ENCODE measurements at places on chromosomes 7 and 10.

GRCh38 chr7:47693216-47693615 lies 111.3 kb upstream of the TNS3 start:
- DNase-seq: no peak

DNA sequence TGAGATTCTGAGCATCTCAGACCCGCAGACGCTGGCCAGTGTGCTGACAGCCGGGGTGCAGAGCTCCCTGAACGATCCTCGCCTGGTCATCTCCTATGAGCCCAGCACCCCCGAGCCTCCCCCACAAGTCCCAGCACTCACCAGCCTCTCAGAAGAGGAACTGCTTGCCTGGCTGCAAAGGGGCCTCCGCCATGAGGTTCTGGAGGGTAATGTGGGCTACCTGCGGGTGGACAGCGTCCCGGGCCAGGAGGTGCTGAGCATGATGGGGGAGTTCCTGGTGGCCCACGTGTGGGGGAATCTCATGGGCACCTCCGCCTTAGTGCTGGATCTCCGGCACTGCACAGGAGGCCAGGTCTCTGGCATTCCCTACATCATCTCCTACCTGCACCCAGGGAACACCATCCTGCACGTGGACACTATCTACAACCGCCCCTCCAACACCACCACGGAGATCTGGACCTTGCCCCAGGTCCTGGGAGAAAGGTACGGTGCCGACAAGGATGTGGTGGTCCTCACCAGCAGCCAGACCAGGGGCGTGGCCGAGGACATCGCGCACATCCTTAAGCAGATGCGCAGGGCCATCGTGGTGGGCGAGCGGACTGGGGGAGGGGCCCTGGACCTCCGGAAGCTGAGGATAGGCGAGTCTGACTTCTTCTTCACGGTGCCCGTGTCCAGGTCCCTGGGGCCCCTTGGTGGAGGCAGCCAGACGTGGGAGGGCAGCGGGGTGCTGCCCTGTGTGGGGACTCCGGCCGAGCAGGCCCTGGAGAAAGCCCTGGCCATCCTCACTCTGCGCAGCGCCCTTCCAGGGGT lies 703 bp downstream of the RBP3 start:
- DNase-seq: no peak

DNA sequence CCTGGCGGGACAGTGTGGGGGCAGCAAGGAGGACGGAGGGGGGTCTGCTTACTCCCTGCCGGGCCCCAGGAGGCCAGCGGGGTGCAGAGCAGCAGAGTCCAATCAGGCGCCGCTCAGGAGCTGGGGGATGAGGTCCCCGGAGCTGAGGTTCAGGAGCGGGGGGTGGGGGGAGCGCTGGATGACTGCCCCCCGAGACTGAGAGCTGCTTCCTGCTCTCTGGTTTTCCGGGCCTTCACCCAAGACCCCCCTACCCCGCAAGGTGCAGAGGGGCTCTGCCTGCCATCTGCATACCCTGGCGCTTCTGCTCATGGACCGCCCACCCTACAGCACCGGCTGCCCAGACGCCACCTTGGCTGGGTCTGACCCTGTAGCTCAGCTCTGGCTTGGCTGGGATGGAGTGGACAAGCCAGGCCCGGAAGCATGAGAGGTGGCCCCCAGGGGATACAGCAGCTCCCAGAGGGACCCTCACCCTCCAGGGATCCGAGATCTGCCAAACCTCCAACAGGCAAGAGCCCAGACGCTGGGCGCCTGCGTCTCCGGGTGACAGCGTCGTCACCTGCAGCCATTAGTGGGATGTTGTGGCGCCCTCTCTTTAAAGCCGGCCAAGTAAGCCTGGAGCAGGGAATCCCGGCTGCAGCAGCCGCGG lies 930 bp downstream of the KNDC1 start:
- DNase-seq: no peak

DNA sequence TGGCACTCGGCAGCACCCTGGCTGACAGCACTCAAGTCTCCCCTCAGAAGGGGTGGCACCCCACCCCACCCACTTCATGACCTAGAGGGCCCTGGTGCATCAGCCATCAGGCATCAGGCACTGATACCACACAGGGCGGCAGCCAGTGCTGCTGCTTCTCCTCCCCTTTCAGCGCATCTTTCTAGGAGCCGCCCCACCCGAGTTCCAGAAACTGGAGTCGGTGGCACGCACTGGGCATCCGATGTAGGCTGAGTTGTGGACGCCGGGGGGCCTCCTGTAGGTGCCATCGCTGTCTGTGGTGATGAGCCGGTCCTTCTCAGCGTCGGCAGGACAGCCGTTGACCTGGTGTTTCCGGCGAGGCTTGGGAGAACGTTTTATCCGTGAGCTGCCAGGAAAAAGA lies 69.7 kb upstream of the ATP6V0A4 start:
- DNase-seq: no peak

DNA sequence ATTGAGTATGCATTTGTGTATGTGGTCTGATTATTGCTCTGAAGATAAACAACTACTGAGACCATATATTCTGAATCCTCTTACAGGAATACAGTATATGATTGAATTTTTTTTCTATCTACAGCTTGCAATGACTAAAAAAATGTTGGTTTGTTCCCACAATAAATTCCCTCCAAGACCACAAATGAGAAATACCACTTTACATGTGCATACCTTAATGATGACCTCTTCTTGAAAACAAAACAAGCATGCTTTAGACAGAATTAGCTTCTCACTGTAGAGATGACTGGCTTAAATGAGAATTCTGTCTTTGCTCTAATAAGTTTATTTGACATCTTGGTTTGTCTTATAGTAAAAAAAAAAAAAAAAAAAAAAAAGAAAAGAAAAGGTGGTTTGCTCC lies 241.5 kb downstream of the PCDH15 start:
- DNase-seq: no peak

GRCh38 chr7:152624228-152624627 lies 51.7 kb downstream of the XRCC2 start:
- no peak for DNase-seq

DNA sequence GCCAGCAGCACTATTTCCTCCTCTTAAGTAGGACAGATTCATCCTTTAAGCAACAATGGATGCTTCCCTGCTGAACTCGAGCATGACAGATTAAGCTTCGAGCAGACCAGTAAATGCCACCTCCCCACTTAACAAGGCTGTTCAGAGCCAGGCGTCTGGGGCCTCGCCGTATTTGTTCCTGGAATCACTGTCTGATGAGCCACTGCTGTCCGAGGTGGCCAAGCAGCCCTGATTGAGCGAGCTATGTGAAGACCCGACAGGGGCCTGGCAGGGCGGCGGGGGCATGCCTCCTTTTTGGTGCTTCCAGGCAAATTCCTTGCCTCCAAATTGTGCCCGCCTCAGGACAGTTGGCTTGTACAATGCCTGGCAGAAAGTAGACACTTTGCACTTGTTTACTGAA lies 862.6 kb downstream of the NRG3 start:
- DNase-seq: no peak

- DNase-seq: no peak
Observed at GRCh38 chr10:76463111-76463510, 1031.7 kb downstream of the LRMDA start.

DNA sequence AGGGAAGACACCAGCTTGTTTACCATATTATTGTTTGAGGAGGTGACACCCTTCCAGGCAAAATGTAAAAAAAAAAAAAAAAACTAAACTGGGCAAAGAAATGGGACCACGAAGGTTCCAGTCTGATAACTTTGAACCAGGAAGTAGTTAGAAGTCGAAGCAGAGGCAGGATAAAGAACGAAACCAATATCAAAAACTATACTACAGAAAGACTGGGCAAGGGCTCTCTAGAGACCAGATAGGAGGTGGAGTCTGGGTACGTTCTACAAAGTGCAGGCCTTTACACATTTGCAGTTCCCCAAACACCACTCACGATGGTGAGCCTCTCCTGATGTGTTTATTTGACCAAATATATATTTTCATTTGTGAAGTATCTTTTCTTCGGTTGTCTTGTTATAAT lies 125.7 kb upstream of the CDK1 start:
- DNase-seq: no peak

GRCh38 chr10:60817398-60817805 lies 39.1 kb downstream of the CDK1 start:
- no peak for DNase-seq

DNA sequence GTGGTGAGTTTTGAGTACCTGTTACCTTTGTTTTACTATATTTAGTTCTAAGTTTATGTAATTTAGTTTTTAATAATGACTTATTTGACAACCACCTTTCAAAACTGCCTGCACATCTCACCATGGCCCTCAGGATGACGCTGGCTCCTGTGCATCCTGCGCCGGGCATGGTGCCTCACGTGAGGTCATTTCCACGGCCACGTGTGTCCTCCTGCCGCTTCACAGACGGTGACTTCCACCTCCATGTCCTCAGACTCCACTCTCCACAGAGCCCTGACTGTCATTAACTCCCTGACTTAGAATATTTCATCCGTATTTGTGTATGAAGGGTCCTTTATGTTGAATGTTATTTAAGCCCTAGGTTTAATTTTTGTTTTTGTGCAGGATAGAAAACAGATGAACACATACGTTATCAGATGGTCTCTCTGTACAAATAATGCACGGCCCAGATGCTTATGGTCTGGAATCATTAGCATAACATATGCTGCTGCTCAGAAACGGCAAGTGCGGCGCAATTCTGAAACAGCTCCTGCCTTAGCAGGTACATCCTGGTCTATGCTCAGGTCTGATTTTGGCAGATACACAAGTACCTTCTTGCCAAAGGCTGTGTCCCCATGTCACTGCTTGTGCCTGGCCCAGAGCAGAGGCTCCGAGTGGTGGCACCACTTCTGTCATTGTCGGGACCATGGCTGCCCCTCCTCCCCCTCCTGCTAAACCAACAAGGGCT lies 155.8 kb downstream of the WDR37 start:
- DNase-seq: no peak

- DNase-seq: no peak
Observed at GRCh38 chr10:127411062-127411461, 138.0 kb upstream of the NPS start.

- no peak for DNase-seq
Observed at GRCh38 chr7:29327455-29327854, 132.9 kb downstream of the CHN2 start.

- no peak for DNase-seq
Observed at GRCh38 chr10:32556783-32557395, 110.9 kb downstream of the CCDC7 start.

- no peak for DNase-seq
Observed at GRCh38 chr10:24349379-24350001, 140.6 kb downstream of the KIAA1217 start.

GRCh38 chr7:155829796-155830470 lies 17.7 kb upstream of the SHH start:
- no peak for DNase-seq

DNA sequence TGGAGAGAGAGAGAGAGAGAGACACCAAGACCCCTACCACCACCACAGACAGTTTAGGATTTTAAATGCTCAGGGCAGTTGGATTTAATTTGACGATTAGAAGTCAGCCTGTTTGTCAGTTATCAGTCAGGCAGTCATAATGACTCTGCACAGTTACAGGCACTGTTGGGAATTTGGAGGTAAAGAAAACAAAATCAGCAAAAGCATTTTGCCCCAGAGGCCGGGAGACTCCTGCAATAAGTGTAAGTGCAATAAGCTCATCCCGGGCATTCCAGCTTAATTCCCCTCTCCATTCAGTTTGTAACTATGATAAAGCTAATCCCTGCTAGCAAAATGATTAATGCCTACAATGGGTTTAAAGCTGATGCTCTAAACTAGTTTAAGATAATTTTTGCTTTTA lies 13.5 kb downstream of the SEMA3C start:
- DNase-seq: no peak

DNA sequence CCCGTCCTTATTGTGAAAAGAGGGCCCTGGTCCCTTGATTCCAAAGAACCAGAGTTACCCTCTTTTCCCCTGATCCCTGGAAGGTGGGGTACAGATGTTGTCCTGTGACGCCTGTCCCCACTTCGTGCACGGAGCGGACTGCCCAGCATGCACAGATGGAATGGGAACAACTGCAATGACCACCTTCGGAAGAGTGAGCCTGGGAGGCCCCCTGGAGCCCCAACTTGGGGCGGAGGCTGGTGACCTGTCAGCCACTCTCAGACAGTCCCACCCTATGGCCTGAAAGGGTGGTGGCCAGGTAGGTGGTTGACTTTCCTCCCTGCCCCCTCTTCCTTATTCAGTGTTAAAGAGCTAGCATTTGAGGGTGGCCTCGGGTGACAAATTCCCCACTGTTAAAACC lies 196.6 kb upstream of the GALNT17 start:
- no peak for DNase-seq

DNA sequence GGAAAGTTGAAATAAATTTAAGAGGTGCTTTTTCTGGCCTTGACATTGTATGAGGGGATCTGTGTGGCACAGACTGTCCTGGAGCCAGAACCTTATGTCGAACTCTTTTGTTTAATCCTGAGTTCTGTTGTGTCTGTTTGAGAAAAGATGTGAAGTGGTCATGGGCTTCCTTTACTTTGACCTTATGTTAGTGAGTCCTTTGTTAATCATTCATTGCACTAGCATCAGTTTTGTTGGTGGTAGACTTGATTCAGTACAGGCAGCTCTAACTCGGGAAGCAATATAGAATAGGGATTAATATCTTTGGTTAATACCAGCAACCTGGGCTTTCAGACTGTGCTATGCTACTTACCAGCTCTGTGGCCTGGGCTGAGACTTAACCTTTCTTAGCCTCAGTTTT lies 123.9 kb upstream of the FZD1 start:
- no peak for DNase-seq

DNA sequence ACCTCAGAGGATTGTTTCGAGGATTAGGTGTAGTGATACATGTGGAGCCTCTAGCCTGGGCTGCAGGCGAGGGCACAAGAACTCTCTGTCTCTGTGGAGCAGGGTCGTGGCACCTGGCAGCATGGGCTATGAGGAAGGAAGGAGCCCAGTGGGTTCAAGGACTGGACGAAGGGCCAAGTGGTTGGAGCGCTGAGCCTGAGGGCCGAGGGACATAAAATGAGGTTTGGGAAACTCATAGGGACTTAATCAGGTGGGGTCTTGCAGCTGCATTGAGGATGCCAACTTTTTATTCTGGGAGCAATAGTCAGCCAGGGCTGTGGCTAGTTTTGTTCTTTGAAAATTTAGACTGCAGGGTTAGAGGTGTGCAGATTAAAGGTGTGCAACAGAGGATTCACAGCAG lies 33.0 kb upstream of the ZNF32 start:
- DNase-seq: no peak

DNA sequence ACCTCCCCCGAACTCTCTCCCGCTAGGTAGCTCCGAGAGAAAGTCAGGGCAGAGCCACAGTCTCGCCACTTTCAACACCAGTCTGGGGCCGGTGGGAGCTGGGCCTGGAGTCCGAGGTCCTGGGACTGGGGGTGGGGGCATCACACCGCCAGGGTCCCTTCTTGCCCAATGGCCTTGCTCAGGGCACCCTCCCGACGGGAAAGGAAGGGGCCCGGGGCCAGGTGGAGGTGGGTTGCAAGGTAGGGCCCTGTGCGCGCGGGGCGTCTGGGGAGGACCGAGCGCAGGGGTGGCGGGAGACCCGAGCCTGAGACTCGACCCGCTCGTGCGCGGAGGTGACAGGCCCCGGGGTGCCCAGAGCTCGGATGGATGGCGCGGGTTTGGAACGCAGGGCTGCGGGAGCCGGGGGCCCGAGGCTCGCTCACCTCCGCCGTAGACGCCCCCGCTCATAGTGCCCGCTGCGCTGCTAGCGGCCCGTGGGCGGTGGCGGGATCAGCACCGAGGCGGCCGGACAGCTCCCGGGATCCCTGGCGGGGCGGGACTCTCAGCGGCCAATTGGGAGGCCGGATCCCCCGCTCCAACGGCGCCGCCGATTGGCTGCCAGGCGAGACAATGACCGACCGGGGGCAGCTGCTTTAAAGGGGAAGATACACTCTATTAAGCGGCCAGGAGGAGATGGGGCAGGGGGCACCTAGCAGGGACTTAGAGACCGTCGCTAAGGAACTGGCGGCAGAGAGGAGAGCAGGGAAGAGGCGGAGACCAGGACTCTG lies at the start of gene ACTL6B:
TSS of gene ACTL6B (minus strand) at position 541 of the 767 bp plus-strand sequence. CDS start at position 447, 94 bp downstream.
- peak; percentile 37 for DNase-seq

- peak; percentile 19 for DNase-seq
Observed at GRCh38 chr10:5566614-5567013, 41.9 kb downstream of the CALML3 start.

Data from stimulated activated naive CD4-positive, alpha-beta T cell treated with Interleukin-2 at 50 U/mL for 16 hours (primary cell).